ENCODE measurements at places on chromosomes 7 and 10. TPM values are rescaled to one million over a fixed set of nuclear protein-coding genes. Genes with fewer than 3 reads are reported as not detected.

GRCh38 chr7:112779667-112780066, 10.5 kb downstream of the TMEM168 start:
- no peak for DNase-seq

The GRM3 gene
- total RNA-seq: not detected

DNA sequence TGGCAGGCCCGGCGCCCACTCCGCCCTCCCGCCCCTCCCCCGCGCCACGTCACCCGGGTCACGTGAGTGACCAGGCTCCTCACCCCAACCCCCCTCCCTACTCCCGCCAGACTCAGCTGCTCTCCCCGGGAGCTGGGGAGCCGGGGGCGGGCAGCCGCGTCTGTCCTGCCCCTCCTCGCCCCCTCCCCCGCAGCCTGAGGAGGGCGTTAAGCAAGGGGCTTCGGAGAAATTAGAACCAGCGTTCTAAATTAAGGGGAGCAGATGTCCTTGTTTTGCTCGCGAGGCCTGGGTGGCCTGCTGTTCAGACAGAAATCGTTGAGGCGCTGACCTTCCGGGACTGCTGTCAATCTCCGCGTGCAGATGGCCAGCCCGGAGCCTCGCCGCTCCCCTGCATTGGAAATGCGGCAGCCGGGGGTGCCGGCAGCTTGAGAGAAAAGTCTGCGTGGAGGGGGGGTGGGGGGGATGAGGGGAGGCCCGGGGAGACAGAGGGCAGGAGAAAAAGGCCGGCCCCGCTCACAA, 102.2 kb upstream of the ZNF438 start:
- peak; percentile 89 for DNase-seq

GRCh38 chr10:59741048-59741447, 12.2 kb downstream of the MRLN start:
- DNase-seq: no peak
